NCI-H774 (cell line): ENCODE measurements at places on chromosomes 12 and 14.

GRCh38 chr14:57009585-57010515 lies 199.6 kb upstream of the OTX2 start:
- DNase-seq = no peak

GRCh38 chr12:89731089-89731488 lies 22.5 kb upstream of the ATP2B1 start:
- no peak for DNase-seq

DNA sequence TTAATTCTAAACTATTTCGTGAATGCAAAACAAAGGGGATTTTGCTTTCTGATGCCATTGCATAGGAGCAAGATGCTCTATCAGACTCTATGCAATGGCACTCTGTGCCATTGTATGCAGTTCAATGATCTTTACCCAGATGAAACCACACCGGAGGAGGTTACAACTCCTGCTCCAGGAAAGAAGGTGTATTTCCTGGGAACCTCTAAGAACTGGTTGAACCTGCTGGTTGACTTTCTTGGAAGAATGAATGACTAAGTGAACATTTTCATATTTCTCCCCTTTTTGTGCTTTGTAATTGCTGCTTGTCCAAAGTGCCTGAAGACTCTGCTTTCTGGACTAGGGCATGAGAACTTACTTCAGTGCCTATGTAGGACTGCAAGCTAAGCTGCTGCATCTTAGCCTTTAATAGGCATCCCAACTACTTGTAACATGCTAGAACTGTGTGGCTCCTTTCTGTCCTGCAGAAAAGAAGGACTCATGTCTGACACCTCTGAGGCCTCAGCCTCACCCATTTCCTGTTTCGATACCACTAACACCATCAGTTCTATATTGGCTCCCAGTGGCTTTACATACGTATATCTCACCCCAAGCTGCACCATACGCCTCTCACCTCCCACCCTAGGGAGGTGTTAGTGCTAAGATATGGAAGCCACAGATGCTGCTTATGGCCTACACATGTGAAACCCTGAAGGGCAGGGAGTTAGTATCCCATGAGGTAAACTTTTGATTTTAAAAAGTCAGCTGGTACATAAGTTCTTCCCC lies 193.5 kb upstream of the CNOT2 start:
- DNase-seq = no peak

DNA sequence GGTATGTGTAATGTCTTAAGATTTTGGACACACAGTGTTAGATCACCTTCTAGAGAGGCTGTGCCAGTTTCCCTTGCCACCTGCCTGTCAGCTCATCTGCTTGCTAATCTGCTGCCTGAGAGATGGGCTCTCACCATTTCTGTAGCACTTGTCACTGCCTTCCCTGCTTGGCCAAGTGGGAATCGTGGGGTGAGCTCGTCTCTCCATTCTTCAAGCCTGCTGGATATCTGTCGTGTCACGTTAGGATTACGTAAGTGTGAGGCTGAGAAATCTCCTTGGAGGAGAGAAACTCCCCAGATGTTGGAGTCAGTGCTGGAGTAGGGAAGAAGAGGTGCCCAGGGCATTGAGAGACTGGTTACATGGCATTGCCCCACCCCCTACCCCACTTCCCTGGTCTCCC lies 8.6 kb upstream of the RPH3A start:
- DNase-seq = no peak

GRCh38 chr14:38904959-38905358 lies 198.1 kb downstream of the SEC23A start:
- no peak for DNase-seq

DNA sequence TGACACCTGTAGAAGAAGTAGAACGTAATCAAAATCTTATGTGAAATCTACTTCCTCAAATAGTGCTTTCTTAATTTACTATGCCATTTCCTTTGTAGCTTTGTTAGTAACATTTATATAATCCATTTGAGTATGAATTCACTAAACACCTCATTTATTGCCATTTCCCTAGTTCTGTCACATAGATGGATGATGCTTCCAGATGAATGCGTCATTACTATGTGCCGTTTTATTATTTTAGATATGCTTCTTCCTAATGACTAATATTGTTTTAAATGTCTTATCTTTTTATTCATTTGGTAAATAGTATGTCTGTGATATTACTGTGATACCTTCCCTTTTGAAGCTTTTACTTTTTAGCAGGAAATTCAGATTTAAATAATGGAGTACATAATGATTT lies 14.4 kb downstream of the FRMD6 start:
- no peak for DNase-seq

GRCh38 chr14:92568621-92569479 lies 55.3 kb downstream of the RIN3 start:
- DNase-seq = no peak

DNA sequence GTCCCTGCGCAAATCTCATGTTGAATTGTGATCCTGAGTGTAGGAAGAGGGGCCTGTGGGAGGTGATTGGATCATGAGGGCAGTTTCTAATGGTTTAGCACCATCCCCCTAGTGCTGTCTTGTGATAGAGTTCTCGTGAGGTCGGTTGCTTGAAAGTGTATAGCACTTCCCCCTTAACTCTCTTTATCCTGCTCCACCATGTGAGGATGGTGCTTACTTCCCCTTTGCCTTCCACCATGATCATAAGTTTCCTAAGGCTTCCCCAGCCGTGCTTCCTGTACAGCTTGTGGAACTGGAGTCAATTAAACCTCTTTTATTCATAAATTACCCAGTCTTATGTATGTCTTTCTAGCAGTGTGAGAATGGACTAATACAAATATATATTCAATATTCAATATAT lies 303.7 kb upstream of the SEL1L start:
- DNase-seq = no peak

DNA sequence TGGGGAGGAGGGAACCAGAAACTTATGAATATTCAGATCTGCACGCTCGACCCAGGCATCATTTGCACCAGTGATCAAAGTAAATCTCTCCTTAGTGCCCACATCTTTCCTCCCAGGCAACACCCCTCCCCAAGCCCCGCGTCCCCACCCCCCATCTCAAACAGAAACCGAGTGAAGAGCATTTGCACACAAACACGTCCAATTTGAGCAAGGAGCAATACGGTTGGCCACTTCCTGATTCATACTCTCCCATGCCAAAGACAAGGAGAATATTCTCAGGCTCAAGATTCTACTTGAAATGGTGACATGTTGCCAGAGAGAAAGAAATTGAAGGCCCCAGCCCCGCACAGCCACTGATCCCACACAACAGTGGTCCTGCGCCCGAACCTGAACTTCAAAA lies 7.1 kb downstream of the FOXN3 start:
- no peak for DNase-seq

DNA sequence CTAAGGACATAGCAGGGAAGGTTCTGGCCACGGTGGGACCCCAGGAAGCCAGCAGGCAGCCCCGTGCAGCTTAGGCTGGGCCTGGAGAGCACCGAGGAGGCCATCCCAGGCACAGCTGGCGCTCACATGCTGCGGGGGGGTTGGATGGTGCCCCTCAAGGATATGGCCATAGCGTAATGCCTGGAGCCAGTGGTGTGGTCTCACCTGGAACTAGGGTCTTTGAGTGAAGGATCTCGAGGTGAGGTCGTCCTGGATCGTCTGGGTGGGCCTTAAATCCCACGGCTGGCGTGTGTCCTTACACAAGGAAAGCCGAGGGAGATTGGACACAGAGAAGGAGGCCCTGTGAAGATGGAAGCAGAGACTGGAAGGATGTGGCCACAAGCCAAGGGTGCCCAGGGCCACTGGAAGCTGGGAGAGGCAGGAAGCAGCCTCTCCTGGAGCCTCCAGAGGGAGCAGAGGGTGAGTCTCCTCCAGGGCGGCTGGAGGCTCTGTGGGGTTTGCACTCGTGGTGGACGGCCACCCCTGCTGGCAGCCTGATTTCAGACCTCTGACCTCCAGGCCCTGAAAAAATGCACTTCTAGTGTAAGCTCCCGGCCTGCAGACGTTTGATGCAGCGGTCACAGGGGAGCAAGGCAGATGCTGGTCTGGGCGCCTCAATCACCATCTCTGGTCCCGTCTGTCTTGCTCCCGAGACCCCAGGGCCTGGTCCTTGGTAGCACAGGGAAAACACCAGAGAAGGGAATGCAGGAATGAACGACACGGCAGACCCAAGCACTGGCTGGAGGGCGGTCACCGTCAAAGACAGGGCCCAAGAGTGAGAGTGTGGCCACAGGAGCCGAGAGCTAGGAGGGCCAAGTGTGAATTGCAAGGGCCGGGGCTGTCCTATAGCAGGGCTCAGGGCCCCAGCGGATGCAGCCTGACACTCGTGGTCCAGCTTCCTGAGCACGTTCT lies 218.6 kb downstream of the KIF26A start:
- no peak for DNase-seq

DNA sequence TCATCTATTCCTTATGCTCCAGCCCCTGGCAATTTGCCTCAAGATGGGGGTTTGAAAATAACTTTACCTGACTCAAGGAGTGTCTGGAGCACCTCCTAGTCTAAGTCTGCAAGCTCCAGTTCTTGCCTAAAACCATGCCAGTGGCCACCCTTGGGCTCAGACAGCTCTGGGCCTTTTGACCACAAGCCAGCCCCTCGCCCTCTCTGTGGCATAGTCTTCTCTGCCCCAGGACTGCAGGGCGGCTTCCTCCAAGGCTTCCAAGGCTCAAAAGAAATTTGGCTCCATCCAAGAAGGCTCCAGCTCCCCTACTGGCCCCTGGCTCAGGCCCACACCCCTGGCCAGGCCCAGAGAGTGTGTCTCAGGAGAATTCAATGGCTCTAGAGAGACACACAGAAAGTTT lies 14.8 kb downstream of the ACVRL1 start:
- no peak for DNase-seq

DNA sequence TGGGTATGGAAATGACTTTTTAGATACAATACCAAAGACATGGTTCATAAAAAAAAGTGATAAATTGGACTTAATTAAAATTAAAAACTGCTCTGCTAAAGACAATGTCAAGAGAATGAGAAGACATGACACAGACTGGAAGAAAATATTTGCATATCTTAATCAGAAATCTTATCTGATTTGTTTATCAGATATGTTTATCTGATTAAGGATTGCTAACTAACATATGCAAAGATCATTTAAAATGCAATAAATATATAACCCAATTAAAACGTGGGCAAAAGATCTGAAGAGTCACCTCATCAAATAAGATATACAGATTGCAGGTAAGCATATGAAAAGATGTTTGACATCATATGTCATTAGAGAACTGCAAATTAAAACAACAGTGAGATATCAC lies 10.0 kb upstream of the MMP19 start:
- DNase-seq = no peak

DNA sequence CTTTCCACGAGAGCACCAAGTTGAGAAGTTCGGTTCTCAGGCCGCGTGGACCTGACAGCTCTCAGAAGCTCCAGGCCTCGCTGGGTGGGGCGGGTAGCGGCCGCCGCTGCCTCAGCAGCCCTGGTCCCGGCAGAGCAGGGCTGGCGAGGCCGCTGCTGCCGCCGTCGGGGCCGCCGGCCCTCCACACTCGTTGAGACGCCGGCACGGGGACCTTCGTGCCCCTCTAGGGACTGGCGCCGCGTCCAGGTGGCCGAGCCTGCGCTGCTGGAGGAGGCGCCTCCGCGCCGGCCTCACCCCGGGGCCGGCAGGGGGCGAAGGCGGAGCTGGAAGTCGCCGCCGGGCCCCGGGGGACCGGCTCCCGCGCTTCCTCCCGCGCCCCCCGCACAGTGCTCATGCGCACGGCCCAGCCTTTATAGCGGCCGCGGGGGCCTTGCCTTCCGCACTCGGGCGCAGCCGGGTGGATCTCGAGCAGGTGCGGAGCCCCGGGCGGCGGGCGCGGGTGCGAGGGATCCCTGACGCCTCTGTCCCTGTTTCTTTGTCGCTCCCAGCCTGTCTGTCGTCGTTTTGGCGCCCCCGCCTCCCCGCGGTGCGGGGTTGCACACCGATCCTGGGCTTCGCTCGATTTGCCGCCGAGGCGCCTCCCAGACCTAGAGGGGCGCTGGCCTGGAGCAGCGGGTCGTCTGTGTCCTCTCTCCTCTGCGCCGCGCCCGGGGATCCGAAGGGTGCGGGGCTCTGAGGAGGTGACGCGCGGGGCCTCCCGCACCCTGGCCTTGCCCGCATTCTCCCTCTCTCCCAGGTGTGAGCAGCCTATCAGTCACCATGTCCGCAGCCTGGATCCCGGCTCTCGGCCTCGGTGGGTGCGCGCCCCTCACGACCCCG lies at the start of gene COCH:
Gene COCH (plus strand): TSS at position 440 of the 879 bp plus-strand sequence. CDS start 380 bp downstream, at position 820.
- DNase-seq = peak; percentile 72

DNA sequence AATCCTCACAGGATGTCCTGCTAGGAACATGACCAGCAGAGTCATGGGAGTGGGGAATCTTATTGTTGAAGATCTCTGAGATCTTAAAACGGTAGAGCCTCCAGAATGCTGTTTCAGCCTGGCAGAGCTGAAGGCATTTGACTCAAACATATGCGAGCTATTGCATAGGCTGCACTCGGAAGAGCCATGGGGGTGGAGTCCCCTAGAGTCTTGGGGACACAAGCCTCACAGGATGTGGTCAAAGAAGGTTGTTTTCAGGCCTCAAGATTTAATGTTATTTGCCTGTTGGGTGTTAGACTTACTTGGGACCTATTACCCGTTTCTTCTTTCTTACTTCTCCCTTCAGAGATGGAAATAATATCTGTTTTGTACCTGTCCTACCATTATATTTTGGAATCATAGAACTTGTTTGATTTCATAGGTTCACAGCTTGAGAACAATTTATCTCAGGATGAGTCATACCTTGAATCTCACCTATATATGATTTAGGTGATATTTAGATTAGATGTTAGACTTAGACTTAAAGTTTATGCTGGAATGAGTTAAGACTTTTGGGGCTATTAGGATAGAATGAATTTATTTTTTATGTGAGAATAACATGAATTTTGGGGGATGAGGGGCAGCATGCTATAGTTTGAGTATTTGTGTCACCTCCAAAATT lies 172.2 kb upstream of the ATP2B1 start:
- DNase-seq = no peak

DNA sequence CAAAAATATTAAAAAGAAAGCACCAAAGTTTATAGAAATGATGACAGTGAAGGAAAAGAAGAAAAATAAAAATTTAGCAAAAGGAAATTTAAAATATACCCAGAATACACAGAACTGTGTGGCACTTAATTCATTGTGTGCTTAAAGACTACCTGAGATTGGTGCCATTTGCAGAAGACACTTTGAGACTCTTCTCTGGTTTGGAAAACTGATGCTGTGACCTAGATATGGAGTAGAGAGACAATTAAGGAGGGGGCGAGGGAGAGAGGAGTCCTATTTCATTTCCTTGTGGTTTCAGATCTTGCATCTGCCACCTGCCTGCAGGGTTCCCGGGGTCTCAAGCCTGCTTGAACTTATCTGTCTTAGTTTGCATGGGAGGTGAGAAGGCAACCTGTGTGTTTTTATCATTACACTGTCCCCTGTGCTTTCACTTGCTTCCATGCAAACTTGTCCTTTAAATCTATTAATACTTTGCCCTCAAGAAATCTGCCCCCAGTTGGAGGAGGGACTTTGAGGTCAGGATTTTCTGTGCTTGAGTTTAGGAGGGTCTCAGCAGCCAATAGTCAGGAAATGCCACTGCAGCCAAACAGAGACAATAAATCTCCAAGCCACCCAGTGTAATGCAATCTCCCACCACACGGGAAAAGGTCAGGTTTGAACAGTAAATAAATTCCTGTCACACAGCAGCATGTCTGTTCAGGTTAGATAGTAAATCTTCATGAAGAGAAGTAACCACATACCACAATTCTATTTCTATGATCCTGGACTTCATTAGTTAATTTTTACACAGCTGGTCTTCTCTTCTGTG lies 119.4 kb downstream of the CAND1 start:
- DNase-seq = no peak
